ELR (cell line): ENCODE measurements at places on chromosomes 1 and 21.

GRCh38 chr1:199356561-199356960 is 670.9 kb upstream of the NR5A2 start:
- no peak for DNase-seq

- no peak for DNase-seq
Measured at GRCh38 chr1:164101802-164102201, 457.2 kb upstream of the PBX1 start.

- peak; percentile 90 for DNase-seq
Measured at GRCh38 chr1:15152318-15153183, 996 bp upstream of the TMEM51 start.

- DNase-seq, result peak; percentile 60
Measured at GRCh38 chr1:247295274-247295684, 36.4 kb downstream of the ZNF496 start.

DNA sequence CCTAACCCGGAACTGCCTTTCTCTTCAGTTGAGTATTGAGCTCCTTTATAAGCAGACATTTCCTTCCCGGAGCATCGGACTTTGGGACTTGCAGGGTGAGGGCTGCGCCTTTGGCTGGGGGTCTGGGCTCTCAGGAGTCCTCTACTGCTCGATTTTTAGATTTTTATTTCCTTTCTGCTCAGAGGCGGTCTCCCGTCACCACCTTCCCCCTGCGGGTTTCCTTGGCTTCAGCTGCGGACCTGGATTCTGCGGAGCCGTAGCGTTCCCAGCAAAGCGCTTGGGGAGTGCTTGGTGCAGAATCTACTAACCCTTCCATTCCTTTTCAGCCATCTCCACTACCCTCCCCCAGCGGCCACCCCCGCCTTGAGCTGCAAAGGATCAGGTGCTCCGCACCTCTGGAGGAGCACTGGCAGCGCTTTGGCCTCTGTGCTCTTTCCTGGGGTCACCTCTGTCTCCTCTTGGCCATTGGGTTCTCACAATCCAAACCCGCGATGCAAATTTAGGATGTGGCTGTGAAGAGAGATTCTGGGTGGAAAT is 3.7 kb downstream of the OLIG2 start:
- no peak for DNase-seq

- DNase-seq, result peak; percentile 1
Measured at GRCh38 chr1:194342484-194343262, 1156.3 kb upstream of the B3GALT2 start.

DNA sequence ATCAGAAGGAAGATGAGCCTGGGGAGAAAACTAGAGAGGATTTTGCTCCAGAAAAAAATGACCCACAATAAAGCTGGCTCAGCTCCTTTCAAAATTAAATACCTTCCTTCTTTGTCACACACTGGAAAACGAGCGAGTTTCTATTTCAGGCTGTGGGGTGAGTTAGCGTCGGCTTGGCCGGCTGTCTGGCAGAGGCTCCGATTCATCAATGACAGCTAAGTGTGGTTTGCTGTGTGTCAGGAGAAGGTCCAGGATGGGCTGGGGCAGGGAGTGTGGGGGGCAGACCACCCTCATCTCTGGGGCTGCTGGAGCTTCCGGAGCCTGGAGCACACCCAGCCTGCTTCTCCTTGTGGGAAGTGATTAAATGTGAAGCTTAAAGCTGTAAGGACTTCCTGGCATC is 120.2 kb downstream of the ETS2 start:
- DNase-seq, result peak; percentile 87

GRCh38 chr1:3359756-3360440 is 94.6 kb upstream of the ARHGEF16 start:
- DNase-seq, result no peak

DNA sequence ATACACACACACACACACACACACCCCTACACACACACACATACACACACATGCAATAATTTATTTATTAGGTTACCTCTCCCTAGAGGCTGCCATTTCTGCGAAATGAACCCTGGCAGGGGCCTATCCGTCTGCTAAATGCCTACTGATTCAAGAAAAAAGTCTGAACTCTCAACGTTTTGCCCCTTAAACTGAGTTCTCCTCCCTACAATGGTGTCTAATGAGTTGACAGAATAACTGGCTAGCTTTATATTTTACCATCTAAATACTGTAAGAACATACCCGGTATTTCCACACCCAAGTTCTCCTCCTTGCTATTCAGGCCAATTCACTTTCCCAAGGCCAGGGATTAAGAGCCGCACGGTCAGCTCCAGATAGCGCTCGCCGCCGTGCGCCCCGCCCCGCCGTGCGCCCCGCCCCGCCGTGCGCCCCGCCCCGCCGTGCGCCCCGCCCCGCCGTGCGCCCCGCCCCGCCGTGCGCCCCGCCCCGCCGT is 339 bp upstream of the RNPC3 start:
- DNase-seq, result peak; percentile 70

DNA sequence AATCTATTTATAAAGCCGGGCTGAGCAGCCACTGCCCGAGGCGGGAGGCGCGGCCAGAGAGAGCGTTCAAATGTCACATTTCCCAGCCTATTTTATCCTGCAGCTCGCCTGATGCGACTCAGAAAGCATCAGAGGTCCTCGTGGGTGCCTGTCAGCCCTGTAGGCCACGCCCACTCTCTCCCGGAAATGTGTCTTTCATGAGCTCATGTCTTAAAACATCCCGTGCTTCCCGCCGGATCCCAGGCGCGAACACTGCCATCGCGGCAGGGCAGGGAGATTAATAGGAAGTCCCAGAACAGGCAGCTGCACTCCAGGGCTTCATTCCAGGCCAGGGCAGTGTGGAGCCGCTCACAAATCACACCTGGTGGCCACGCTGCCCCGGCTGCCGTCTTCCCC is 117.5 kb downstream of the PRDM16 start:
- no peak for DNase-seq

GRCh38 chr21:25462517-25462971 is 144.7 kb downstream of the MRPL39 start:
- DNase-seq, result no peak
